ENCODE measurements at places on chromosomes 13 and 19.

DNA sequence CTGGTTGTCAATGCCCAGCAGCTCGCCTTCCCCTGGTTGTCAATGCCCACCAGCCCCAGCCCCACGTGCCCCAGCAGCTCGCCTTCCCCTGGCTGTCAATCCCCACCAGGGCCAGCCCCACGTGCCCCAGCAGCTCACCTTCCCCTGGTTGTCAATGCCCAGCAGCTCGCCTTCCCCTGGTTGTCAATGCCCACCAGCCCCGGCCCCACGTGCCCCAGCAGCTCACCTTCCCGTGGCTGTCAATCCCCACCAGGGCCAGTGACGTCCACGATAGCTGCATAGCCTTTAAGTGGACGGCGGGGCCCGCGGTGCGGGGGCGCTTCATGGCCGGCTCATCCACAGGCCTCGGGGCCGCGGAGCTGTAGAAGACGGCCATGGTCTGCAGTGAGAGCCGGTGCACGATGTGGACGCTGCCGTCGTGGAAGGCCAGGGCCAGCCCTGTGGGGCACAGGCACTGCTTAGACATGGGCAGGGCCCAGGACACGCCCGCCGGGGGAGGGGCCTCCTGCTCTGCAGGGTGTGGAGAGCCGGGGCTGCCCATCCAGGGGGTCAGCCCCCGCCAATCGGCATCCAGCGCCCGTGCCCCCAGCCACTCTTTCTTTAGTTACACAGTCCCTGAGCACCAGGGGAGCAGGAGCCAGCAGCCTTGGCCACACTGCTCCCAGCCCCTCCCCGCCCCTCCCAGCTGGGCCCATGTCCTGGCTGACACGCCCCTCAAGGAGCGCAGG lies 13.1 kb downstream of the MED16 start:
- no peak for DNase-seq

GRCh38 chr13:114032126-114032799 lies 58.4 kb upstream of the C13orf46 start:
- DNase-seq, result no peak

DNA sequence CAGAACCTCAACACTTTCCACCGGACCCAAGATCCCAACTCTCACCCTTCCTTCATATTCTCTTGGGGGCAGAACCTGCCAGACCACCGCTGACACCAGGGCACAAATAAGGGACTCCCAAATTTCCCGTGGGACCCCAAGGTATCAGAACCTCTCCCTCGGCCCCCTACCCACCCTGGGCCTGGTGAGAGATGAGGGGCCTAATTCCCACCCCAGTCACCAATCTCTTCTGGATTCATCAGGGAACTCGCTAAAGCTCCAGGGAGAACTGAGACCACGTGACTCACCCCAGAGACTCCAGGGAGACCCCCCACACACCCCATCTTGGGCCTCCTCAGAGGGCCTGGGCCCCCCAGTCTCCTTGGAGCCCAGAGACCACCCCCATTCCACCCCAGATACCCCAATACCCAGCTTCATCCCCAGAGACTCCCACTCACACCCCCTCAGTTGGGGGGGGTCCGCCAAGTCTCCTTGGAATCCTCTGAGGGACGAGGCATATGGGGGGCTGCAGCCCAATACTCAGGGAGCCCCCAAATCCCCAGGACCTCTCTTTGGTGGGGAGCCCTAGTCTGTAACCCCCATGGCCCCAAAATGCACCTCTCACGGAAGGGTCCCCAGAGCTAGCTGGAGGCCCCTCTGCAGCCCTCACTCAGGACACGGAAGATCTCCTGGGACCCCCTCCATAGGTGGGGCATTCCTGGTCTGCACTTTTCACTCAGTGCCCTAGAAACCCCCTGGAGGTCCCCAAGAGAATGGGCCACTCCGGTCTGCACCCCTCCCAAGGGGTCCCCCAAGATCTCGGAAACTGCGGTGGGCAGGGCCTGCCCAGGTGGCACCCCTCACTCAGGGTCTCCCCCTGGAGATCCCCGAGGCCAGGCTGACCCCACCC lies 1.6 kb downstream of the LMNB2 start:
- no peak for DNase-seq

DNA sequence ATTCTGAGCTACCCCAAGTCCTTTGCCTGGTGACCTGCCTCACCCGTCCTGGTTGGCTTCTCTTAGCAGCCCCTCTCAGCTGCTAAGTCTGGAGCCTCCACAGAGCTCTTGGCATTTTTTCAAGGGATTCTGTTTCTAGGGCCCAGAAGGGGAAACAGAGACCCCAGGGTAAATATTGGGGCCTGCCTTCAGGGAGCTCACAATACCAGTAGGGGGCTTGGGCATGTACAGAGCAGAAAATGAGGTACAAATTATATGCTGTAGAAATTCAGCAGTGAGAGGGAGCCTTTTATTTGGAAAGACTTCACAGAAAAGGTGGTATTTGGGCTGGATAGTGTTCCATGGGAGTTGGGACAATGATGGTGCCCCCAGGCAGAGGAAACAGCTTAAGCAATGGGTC lies 3.7 kb downstream of the SAMD4B start:
- DNase-seq, result no peak

DNA sequence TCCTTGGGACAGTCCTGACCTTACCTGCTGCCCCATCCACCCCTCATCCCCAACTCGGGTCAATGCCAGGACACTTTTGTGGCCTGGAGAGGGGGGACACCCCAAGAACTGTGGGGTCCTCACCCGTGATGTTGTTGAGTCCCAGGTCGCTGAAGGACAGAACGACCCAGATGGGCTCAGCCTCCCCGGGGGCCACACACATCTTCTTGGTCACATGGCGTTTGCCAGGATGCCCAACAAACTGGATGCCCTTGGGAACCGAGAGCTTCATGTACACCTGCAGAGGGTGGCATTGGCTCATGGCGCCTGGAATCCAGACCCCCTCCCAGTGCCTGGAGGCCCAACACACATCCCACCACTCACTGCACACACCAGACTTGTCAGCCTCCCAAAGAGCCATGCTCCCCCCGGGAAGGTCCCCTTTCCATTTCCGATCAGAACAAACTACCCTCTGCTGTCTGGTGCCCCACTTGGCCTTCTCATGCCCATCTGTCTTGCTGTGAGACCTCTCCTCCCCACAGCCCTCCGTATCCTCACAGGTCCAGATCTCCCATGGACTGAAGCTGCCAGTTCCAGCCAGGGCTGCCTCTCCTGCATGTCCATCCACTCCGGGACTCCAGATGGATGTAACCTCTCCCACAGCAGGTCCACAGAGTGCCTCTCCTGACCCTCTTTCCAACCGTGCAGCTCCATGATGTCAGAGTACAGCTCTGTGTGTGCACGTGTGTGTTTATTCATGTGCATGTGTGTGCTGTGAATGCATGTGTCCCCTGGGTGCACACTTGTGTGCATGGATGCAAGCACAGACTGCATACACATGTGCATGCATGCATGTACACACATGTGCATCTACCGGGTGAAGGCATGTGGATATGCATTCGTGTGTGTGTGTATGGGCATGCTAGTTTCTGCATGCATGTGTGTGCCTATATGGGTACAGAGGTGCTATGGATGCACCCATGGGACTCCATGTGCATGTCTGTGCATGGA lies 58.4 kb downstream of the F2RL3 start:
- DNase-seq, result no peak

DNA sequence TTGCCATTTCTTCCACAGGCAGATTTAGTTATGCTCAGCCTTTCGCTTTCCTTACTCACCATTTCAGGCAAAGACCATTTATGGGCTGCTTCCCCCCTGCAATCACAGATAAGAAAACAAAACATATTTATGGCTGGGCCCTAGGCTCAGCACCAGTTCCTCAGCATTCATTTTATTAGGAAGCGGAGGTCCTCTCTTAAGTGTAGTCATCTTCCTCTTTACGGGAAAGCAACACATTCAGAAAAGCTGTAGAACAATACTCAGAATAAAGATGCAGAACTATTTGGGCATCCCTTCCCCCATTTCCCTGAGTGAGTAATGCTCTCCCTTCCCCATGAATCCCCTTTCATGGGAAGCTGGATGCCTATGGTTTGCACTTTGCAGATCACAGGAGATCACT lies 27.9 kb downstream of the FLT1 start:
- DNase-seq, result no peak

DNA sequence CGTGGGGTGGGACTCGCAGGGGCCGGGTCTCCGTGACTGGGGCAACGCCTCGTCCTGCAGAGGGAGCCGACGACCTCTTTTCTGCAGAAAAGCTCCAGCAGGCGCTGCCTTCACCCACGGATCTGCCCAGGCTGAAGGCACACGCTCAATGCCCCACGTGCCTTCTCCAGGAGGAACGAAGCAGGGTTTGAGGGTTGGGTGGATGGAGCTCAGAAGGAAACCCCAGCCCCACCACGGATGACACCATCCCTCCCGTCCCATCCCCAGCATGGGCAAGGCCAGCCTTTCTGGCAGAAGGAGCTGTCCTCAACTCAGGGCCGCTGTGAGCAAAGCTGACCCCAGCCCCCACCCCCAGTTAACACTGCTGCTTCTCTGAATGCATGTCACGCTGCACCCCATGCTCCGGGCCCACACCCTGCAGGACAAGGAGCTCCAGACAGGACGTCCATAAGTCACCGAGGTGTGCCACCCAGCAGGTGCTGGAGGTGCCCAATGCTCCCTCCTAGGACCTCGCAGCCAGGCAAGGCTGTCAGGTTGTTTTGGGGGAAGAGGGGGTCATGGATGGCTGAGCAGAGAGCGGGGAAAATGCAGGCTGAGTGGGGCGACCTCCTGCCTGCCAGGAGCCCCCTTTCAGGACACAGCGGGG lies 7.4 kb downstream of the C19orf25 start:
- no peak for DNase-seq

- DNase-seq, result no peak
Observed at GRCh38 chr13:106819413-106820180, 251.7 kb upstream of the ARGLU1 start.

GRCh38 chr13:99572131-99572530 lies 70.9 kb downstream of the TM9SF2 start:
- no peak for DNase-seq

- DNase-seq, result no peak
Observed at GRCh38 chr19:14530005-14530348, 583 bp downstream of the TECR start.

DNA sequence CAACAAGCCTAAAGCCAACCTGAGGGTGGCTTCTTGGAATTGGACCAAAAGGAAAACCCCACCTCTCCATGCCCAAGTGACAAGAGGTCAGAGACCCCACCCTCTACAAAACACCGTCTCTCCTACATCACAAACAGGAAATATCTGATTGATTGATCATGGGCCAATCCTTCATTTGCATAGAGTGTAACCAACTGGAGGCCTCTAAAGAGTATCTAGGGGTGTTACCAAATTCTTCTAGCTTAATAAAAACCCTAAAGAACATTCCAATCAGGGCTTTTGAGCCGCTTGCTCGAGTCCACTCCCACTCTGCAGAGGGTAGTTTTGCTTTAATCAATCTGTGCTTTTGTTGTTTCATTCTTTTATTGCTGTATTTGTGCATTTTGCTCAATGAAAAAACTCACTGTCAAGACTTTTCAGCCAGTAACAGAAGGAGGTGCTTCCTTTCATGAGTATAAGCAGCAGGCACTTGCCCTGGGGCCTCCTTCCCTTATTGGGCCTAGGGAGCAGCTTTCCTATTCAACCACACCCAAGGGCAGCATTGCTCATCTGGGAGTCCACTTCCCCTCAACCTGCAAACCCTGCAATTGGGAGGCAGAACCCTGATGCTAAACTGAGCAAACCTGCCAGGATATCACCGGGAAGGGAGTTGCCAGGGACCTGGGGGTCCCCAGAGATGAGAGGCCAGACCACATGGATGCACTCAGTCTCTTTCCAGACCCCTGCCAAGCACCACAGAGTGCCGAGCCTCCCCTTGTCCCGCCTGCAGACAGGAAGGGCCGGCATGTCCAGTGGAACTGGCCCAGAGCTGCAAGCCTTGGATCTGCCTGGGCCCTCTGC lies 154.3 kb upstream of the VSTM2B start:
- DNase-seq, result no peak
